CD14-positive monocyte (primary cell): ENCODE measurements at places on chromosomes 5 and 9.

DNA sequence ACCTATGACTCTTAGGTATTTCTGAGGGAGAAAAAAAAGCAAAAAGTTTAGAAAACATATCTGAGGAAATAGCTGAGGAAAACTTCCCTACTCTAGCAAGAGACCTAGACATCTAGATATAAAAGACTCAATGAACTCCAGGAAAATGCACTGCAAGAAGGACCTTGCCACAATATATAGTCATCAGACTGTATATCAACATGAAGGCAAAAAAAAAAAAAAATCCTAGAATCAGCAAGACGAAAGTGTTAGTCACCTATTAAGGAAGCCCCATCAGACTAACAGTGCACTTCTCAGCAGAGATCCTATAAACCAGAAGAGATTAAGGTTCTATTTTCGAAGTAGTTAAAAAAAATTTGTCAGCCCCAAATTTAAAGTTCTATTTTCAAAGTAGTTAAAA lies 166.2 kb downstream of the TMEM38B start:
- DNase-seq = no peak

DNA sequence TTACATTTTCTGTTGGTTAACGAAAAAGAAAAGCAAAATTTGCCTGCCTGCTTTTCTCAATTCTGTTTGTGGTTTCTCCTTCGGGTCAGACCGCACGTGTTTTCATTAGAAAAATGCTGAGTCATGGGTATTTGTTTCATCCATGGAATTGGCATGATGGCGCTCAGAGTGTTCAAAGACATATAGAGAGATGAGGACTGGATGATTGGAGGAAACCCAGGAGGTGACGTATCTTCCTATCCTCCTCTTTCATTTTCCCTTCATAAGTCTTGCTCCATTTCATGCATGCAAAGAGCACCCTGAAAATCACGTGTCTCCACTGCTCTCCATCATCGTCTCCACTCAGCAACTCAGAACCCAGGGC lies 353.8 kb upstream of the WWC1 start:
- no peak for DNase-seq

- peak; percentile 0 for DNase-seq
These were observed 100.1 kb upstream of the DHFR start for GRCh38 chr5:80754900-80755299.

GRCh38 chr5:65512170-65512937 lies 30.6 kb upstream of the ADAMTS6 start:
- no peak for DNase-seq

- no peak for DNase-seq
These were observed 412.8 kb downstream of the SPOCK1 start for GRCh38 chr5:137086342-137086741.
